Ecto neural progenitor cell (in vitro differentiated cells): ENCODE measurements at places on chromosomes 12 and 14.
A peak's percentile ranks its signal among the peaks of the same experiment; 100 is the strongest.

DNA sequence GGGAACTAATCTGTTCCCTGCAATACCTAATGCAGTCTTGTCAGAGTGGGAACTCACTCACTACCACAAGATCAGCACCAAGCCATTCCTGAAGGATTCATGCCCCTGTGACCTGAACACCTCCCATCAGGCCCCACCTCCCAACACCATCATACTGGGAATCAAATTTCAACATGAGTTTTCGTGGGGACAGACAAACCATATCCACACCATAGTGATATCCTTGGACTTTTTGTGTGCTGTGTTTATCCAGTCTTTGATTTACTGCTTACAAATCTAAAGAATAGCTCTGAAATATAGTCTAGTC, 243.5 kb downstream of the FBXL14 start:
- DNase-seq: no peak

DNA sequence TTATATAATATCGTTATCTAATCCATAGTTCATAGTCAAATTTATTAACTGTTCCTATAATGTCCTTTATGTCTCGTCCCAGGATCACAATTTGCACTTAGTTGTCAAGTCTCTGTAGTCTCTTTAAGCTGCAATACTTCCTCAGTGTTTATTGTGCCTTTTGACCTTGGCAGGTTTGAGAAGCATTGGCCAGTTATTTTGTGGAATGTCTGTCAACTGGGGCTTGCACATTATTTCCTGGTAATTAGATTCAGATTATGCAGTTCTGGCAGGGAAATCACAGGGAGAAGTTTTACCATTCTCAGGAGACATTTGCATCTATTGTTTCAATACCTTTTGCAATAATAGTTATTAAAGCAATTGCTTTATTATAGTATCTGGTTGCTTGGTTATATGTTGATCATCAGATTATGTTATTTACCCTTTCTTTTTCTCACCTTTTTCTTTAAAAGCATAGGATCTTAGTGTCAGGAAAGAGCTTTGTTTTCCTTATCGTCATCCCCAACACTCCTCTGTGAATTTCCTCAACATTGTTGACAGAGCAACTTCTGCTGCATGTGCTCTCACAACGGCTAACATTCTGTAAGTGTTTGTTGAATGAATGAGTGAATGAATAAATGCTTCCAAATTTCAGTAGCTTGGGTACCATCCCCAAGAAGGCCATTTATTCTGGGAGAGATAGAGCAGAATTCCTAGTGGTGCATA, 3.7 kb upstream of the ART4 start:
- no peak for DNase-seq

DNA sequence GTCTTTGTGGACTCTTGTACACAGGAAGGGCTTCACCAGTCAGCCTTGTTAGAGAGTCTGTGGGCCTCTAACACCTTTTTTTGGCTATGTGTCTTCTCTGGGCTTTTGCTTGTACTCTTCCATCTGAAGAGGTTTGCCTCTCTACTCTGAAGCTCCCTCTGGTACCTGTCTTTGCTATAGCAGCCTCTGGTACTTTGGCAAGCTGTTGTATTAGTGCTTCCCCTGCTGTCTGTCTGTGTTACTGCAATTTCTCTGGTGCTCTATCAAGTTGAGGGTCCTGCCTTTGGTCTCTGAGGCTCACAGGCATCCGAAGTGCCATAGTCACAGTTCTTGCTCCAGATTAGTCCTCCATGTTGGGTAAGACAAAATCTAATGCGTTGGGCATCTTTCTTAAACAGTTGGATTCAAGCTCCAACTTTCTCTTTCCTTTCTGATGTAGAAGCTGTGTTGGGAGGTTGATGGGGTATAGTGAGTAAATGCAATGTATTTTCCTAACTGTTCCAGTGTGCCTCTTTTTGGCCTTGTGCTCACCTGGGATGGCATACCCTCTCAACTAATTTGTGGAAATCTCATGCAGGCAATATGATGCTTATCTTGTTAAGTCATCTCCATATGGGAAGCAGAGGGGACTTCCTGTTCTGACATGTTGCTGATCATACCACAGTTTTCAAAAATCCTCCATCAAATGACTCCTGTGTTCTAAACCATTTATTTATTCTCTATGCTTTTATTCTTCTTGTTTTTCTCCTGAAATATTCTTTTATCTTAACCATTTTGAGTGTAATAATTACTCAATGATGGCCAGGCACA, 88.8 kb downstream of the ATF7IP start:
- peak; percentile 58 for DNase-seq

- DNase-seq: no peak
Observed at GRCh38 chr14:90409209-90409730, 12.4 kb downstream of the CALM1 start.

- no peak for DNase-seq
Observed at GRCh38 chr14:21414137-21414631, 30.4 kb upstream of the SUPT16H start.

DNA sequence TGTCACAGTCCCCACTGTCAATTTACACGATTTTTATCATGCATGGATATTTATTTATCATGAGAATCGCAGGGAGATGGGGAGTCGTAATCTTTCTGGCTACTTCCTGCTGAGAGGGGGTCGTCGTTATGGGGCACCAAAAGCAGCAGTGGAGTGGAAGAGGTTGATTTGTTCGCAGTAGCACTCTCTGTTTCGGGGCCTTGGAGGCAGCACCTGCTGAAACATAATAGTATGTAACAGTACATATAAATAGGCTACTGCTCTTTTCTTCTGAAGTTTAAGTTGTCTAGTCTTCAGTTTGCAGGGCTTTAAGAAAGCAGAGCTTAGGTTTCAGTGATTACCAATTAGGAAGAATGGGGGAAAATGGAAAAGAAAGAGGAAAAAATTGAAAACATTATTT, 3.8 kb downstream of the SOAT2 start:
- DNase-seq: no peak

DNA sequence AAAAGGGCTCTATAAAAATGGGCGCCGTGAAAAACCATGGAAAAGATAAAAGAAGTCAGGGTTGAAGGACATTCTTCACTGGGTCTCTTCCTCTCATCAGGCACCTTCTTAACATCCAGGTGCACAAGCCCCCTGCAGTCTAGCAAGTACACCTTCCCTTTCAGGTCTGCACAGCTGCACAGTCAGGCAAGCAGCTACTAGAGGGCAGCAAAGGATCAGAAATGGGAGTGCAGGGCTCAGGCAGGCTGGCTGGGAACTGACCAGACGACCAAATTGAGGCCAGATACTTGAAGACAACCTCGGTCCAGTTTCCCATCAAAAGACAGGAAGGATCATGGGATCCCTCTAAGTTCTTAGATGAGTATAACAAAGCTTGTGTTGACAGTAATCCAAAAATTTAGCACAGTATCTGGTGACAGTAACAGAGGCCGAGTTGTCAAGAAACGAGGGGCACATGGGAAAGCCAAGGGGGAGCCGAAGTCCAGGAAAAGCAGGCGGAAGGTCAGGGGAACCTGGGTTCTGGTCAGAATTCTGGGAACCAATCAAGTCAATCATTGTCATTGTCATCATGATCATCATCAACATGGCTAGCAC, 10.1 kb upstream of the GRIP1 start:
- DNase-seq: peak; percentile 77

DNA sequence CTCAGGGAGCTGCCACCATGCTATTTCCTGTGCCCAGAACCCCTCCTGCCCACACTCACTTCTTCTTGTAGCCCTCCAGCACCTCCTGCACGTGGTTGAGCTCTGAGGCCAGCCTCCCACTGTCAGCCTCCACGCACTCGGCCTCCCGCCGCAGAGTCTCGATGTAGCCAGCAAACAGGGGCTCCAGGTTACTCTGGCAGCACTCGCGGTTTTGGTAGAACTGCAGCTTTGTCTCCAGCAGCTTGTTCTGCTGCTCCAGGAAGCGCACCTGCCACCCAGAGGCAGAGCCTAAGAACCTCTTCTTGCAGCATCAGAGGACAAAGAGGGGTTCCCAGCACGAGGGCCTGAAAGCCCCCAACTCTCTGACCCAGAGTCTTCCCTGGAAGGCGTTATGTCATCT, 2.1 kb downstream of the KRT83 start:
- no peak for DNase-seq

DNA sequence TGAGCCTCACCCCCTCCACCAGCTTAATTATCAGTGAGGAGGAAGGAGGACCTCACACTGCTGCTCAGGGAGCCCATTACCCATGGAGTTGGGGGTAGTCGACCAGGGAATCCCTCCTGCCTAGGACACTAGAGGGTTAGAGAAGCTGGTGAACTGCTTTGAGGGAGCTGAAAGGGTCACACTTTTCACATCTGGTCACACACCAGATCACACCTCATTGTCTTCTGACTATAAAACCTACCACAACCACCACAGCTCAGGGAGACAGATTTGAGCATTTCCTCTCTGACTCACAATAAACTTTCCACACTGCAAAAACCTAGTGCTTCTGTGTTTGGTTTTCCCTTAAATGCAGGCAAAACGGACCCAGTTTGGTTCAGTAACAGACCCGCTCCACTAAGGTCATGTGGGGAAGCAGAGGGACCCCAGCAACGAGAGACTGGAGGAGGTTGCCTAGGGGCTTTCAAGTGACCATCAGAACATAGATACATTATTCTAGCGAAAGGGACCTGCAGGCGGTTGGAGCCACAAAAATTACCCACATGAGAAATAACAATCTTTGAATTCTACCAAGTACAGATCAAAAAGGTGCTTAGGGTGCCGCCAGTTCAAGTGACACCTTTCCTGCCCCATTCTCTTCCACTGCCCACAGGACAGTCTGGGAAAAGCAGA, 151.4 kb upstream of the AVPR1A start:
- no peak for DNase-seq

- no peak for DNase-seq
Observed at GRCh38 chr14:53836551-53836950, 120.1 kb downstream of the BMP4 start.

DNA sequence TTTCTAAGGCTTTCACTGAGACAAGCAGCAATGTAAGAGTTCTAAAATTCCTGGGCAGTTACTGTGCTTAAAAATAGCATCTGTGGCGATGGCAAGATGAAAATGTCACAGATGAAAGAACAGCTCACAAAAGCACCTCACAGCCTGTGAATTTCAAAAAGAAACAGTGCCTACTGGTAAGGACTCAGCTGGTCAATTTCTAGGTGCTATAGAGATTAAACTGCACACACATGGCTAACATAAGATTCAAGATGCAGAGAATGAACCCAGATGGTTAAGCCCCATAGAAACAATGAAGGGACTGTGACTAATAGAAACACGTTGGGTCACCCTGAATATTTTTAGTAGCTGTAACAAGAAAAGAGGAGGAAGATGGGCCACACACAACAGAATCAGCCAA, 12.0 kb upstream of the IL26 start:
- no peak for DNase-seq

DNA sequence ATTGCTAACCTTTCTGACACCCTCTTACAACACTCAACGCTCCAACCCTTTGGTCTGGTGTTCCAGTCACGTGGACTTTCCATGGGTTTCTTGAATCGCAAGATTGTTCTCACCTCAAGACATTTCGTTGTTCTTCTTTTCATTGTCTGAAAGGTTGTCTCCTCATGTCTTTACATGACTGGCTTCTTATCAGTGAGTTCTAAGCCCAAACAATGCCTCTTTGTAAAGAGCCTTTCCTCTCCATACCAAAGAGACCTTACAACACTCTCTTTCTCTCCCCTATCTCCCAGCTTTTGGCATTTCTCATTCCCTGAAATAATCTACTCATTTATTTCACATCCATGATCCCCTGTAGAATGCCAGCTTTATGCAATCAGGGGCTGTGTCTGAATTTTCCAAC, 1144.8 kb downstream of the AACS start:
- DNase-seq: no peak

- DNase-seq: no peak
Observed at GRCh38 chr12:42261708-42262107, 23.7 kb upstream of the YAF2 start.

- no peak for DNase-seq
Observed at GRCh38 chr12:122793685-122794106, 19.3 kb downstream of the CCDC62 start.

DNA sequence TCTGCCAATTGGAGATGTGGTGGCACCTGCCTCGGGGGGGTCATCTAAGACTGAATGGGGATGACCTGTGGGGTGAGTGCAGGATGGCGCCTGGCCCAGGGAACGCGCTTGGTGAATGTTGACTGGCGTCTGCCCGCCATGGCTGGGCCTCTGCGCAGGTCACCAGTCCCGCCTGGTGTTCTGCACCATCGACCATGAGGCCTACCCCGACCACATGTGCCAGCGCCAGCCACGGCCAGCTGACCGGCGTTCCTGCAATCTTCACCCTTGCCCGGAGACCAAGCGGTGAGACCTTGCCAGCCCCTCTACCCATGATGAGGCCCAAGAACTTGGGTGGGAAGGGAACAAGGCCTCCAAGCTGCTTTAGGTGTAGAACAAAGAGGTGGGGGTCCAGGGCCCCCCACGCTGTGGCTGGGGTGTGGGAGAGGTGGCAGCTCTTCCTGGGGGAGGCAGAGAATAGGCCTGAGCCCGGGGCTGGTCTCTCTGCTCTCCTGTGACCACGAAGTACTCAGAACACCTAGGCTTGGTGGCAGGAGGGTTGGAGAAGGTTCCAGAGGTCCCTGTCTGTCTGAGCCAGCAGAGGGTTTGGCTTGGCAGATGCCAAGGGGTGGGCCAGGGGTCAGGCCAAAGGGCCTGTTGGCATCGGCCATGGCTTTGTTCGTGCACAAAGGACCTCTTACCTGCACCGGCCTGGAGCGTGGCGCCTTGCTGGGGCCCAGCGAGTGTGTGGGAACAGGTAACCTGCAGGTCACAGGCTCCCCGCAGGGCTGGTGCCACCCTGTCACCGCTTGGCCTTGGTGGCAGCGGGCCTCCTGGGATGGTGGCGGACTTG, 15.4 kb downstream of the PAPLN start:
- no peak for DNase-seq

GRCh38 chr12:50394469-50395029, 1.9 kb downstream of the FAM186A start:
- DNase-seq: no peak

DNA sequence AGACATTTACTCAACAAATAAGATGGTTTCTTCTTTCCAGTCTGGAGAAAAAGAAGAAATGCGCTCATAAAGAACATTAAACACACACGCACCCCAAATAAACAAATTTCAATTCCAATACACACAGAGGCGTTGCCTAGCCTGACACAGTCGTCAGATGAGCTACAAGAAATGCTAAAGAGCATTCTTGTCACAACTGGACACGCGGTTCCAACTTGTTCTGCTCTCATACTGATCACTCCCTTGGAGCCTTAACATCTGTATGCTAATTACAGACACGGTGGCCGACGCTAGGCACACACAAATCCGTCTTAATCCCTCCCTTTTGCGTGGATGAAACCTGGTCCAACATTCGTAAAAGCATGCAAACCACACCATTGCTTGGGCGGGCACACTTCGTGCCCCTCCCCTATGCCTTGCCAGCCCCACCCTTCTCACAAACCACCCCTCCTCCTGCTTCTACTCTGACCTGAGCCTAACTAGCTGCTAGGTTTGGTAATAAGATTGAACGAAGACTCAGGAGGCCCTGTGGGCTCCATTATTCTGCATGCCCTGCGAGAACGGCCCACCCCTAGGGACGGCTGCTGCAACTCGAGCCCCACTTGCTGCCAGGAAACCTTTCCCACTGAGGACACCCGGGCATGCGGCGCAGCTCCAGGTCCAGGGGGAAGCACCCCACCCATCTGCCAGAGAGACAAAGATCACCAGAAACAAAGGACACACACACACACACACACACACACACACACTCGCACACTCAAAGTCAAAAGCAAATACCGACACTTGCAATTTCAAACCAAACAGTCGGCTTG, 1.2 kb downstream of the KCNK10 start:
- DNase-seq: peak; percentile 58

- no peak for DNase-seq
Observed at GRCh38 chr14:73125746-73126145, 10.6 kb upstream of the PSEN1 start.

- DNase-seq: no peak
Observed at GRCh38 chr14:103151270-103151945, 28.1 kb downstream of the TNFAIP2 start.
